ENCODE measurements at places on chromosomes 5 and 9.

DNA sequence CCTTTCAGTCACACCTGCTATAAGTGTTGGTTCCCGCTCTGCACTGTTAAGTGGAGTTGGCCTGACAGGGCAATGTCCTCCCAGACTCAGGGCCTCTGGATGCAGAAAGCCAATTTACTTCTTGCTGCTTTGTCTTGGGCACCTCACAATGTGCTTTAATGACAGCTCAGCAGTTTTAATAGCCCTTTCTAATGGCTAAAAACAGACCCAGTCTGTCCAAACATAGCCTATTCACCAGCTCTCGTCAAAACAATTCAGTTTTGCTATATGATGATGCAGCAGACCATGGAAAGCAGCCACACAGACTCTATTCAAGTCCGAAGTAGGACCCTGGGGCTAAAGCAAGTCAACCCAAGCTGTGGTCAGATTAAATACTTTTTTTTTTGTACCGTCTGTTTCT, 529.1 kb upstream of the SEMA6A start:
- no peak for DNase-seq

DNA sequence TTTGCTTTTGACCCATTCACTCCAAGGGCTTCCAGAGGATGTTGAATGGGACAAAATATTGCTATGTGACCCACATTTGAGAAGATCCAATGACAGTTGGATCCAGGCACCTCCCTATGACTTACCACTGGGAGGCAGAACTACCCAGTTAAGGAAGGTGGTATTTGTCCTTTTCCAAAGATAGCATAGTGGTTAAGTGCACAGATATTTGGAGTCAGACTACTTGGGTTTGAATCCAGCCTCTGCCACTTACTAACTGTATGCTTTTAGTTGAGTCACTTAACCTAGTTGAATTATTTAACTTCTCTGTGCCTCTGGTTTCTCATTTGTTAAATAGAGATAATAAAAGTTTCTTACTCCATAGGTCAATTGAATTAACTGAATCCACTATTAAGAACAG, 74.5 kb upstream of the PALM2AKAP2 start:
- DNase-seq = no peak

GRCh38 chr5:172545291-172545801, 91.0 kb upstream of the SH3PXD2B start:
- DNase-seq = no peak

DNA sequence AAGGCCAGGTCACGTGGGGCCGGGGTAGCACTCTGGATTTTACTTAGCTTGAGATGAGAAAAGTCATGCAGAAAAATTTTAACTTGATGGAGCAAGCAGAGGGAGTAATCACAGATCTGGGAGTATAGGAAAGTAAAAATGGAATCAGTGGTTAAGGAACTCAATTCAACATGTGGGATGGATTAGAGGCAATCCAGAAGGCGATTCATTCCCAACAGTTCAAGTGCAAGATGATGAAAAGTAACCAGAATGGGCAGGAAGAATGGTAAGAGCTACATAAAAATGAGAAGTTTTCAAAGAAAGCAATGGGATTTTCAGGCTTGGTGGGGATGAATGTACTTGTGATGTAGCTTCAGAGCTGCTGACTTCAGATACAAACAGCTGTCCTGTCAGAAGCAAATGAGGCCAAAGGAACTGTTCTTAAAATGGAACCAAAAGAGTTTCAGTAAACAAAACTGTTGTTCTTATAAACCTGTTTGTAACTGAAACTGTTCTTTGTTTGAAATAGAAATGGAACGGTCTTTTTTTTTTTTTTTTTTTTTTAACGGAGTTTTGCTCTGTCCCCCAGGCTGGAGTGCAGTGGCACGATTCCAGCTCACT, 5.6 kb upstream of the SEC24A start:
- DNase-seq = no peak

DNA sequence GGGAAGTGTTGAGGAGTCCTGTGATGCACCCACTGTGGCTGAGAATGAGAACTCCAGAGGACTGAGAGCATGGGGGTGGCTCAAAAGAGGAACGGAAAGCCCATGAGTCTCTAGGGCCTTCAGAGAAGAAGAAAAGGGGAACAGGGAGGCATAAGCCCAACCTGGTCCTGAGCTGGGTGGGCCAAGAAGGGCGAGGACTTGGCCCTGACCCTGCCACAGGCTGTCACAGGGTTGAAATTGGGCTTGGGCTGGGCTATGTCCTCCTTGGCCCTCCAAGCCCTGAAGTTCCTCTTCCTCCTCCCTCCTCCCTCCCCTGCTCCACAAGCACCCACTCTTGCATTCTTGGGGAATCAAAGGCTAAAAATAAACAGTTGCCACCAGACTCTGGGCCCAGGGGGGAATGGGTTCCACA, 49.3 kb upstream of the PPARGC1B start:
- peak; percentile 71 for DNase-seq

- peak; percentile 99 for DNase-seq
Measured at GRCh38 chr5:75336615-75337336, at the start of gene HMGCR. Gene HMGCR, plus strand, starts transcription at chr5:75337220. Its CDS starts 5,386 bp downstream, at chr5:75342606.

GRCh38 chr9:4297786-4298254, 2.0 kb downstream of the GLIS3 start:
- peak; percentile 88 for DNase-seq

Measured in ascending aorta (tissue), 2 donors.